ENCODE measurements at places on chromosomes 13 and 19.
A peak's percentile ranks its signal among the peaks of the same experiment; 100 is the strongest.

GRCh38 chr13:70173598-70173959 lies 65.3 kb upstream of the KLHL1 start:
- no peak for DNase-seq

GRCh38 chr13:49370371-49370770 lies 73.5 kb downstream of the CAB39L start:
- no peak for DNase-seq

GRCh38 chr13:46146898-46147297 lies 35.1 kb downstream of the LCP1 start:
- DNase-seq = no peak

- DNase-seq = no peak
Observed at GRCh38 chr19:15390814-15391213, 11.2 kb upstream of the AKAP8 start.

GRCh38 chr13:44278166-44278565 lies 95.5 kb upstream of the SERP2 start:
- DNase-seq = no peak

GRCh38 chr13:99434258-99434788 lies 66.9 kb upstream of the TM9SF2 start:
- DNase-seq = no peak

- DNase-seq = no peak
Observed at GRCh38 chr13:51501592-51502152, 48.8 kb upstream of the INTS6 start.

DNA sequence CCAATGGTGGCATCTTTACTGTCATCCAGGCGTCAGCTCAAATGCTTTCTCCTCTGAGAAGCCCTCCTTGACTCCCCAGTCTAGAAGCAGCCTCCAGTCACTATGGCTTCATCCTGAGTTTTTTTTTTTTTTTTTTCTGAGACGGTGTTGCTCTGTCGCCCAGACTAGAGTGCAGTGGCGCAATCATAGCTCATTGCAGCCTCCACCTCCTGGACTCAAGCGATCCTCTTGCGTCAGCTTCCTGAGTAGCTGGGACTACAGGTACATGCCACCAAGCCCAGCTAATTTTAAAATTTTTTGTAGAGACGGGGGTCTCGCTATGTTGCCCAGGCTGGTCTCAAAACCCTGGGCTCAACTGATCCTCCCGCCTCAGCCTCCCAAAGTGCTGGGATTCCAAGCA lies 4.2 kb downstream of the NRTN start:
- no peak for DNase-seq

DNA sequence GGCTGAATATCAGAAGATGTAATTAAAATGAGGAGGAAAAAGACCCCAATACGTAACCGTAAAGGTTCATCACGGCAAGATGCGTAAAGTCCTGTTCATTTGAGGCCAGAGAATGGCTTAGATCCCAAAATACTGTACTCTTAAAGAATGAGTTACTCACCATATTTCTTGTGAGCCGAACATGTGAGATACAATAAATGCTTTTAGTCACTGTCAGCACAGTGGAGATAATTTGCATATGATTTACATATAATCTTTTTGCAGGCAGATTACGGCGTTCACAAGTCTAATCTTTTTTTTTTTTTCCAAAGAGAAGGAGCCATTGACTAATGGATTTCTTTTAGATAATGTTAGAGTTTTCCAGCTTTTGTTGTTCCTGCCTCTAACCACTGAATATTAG lies 28.4 kb downstream of the AMER2 start:
- no peak for DNase-seq

GRCh38 chr13:42170029-42170428 lies 101.9 kb upstream of the AKAP11 start:
- no peak for DNase-seq

DNA sequence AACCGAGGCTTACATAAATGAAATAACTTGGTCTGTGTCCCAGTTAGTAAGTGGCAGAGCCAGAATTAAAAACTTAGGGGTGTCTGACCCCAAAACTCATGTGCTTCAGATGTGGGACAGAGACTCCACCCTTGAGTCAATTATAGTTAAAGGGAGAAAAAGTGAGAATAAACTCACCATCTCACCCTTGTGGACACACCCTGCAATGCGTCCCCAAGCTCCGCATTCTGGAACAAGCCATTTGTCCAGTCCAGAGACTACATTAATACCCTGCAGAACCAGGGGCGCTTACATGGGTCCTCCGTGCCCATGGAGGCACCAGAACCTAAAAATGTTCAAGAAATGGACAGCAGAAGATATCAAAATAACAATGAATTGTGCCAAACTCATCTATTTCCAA lies 207.0 kb upstream of the ZNF507 start:
- no peak for DNase-seq

DNA sequence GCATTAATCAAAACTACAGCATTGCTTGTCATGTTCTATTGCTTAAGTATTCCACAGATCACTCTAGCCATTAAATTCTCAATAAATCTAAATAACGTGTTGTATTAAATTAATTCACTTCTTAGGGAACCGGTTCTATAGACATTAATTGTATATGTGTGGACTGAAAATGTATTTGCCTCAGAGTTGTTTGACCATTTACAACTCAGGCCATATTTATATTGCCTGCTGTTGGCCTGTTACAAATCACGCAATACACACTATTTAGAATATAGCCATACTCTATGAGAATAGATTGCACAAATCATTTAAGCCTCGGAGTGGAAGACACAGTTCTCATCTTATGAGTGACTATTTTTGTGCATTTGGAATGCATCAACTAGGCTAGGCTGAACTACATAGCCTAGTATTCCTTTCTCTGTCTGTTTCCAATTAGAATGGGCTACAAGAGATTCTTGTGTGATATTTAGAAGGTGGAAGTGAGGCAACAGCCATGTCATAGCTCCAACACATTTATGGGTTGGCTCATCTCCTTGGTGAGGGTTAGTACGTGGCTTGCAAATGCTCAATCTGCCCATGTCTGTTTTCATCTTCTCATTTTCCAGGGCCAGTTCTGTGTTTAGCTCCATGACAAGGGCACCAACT lies 1116.1 kb downstream of the PCDH9 start:
- DNase-seq = no peak

- DNase-seq = no peak
Observed at GRCh38 chr13:38417727-38418126, 68.1 kb downstream of the UFM1 start.

GRCh38 chr13:72113076-72113475 lies 246.1 kb upstream of the DACH1 start:
- DNase-seq = no peak

- peak; percentile 45 for DNase-seq
Observed at GRCh38 chr13:94710065-94710781, 2.1 kb downstream of the SOX21 start.

DNA sequence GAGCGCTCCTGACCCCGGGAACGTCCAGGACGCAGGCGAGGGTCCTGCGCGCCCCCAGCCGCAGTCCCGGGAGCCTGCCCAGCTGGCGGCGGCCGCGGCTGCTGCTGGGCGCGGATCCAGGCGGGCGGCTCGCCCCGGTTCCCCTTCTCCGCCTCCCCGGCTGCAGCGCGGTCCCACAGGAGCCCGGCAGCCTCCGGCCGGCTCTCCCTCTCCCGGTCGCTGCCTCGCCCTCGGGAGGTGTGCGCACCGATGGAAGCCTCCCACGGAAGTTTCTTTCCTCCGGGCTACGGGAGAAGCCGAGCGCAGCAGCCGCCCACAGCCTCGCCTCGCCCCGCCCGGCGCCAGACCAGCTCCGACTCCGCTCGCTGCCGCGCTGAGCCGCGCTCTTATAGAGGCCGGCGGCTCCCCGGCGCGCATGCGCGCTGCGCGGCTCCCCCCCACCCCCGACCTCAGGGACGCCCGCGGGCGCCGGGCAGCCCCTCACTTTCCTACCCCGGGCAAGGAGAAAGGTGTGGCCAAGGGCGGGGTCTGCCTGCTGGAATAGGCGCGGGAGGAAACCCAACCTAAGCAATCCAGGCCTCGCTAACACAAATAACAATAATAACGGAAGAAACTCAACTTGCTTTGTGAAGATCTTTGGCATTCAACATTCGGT lies at the start of gene SHISA2:
SHISA2 (minus strand) TSS at position 360 of the 655 bp plus-strand sequence. CDS start 1,041 bp downstream, outside the sequence.
- peak; percentile 79 for DNase-seq

GRCh38 chr19:43735957-43736356 lies 18.8 kb downstream of the SMG9 start:
- no peak for DNase-seq

GRCh38 chr19:21474671-21475181 lies 30.7 kb upstream of the ZNF429 start:
- DNase-seq = peak; percentile 92

DNA sequence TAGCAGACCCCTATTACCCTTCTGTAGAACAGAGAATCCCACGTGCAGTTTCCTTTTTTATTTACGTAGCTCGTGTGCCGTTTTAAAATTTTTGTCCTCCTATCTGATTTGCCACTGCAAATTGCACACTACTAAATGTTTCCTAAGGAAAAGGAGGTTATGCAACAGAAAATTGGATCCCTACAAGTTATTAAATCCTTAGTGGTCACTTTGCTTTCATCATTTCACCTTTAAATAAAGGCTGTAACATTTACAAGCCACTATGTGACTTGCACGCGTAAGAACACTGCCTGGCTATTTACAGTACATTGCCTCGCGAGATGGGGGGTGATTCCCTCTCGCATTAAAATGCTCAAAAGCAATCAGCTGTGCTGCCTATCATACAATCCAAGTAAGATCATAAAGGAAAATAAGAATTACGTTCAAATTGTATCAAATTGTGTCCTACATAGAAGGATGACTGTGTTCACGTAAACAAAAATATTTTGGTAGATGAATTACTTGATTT lies 525.6 kb downstream of the SUCLA2 start:
- no peak for DNase-seq

DNA sequence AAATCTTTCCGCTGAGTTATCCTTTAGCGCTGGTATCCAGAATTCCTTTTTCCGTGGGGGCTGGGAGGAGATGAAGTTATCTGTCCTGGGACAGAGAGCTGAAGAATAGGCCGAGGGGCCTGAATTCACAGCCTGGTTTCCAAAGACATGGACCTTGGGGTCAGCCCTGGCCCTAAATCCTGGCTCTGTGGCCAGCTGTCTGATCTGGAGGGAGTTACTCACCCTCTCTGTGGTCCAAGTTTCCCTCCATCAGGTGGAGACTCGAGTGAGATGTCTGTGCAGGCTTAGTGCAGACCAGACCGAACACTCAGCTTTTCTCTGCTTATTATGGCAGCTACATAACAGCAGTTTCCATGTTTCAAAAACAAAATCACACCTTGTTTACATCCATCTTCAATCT lies 59.6 kb downstream of the CDADC1 start:
- no peak for DNase-seq

- no peak for DNase-seq
Observed at GRCh38 chr19:19074196-19074882, 10.5 kb downstream of the SLC25A42 start.

DNA sequence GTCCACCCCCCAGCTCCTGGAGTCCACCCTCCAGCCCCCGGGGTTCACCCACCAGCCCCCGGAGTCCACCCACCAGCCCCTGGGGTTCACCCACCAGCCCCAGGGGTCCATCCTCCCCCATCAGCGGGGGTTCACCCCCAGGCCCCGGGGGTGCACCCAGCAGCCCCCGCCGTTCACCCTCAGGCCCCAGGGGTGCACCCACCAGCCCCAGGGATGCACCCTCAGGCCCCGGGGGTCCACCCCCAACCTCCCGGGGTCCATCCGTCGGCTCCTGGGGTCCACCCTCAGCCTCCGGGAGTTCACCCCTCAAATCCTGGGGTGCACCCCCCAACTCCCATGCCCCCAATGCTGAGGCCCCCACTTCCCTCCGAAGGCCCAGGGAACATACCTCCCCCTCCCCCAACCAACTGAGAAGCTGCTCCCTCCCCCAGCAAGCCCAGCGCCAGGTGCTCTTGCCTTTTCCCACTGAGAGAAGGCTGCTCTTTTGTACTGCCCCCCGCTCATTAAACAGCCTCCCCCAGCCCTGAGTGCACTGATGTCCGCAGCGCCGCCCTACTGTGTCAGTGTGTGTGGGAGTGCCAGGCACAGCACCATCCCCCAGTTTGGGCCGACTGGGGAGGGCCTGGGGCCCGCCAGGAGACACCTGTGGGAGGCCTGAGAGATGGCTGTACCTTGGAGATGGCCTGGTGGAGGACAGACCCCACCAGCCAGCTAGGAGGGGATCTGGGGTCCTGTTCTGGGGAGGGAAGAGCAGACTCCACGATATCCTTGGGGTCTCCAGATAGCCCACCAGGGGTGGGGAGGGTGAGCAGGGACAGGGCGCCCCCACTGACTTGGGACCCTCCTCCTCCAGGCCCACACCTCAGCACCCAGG lies 750 bp upstream of the AMH start:
- no peak for DNase-seq

- no peak for DNase-seq
Observed at GRCh38 chr13:113117911-113118260, 4.7 kb upstream of the F10 start.

- no peak for DNase-seq
Observed at GRCh38 chr13:50422181-50423148, 407.2 kb downstream of the KCNRG start.

Measured in left hindlimb (tissue), 1 donor.